Stimulated activated CD4-positive, alpha-beta T cell treated with anti-CD3 and anti-CD28 coated beads, TNF-alpha, amount 100 ng/mL, for 24 hours (primary cell): ENCODE measurements at places on chromosomes 16 and 17.

DNA sequence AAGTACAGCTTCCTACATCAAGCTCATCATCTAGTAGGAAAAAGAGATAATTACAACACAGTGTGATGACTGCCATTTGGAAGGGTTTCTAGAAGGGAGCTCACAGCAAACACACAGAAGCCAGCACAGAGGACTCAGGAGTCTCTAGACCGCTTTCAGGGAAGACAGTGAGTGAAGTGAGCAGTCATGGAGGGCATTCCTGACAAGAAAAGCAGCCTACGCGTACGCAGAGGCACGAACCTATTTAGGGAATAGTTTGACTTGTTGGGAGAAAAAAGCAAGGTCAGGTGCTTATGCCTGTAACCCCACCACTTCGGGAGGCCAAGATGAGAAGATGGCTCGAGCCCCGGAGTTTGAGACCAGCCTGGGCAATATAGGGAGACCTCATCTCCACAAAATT lies 8.4 kb upstream of the HASPIN start:
- DNase-seq: no peak

- DNase-seq: no peak
These were observed 52.8 kb downstream of the GSG1L start for GRCh38 chr16:28010671-28011070.

DNA sequence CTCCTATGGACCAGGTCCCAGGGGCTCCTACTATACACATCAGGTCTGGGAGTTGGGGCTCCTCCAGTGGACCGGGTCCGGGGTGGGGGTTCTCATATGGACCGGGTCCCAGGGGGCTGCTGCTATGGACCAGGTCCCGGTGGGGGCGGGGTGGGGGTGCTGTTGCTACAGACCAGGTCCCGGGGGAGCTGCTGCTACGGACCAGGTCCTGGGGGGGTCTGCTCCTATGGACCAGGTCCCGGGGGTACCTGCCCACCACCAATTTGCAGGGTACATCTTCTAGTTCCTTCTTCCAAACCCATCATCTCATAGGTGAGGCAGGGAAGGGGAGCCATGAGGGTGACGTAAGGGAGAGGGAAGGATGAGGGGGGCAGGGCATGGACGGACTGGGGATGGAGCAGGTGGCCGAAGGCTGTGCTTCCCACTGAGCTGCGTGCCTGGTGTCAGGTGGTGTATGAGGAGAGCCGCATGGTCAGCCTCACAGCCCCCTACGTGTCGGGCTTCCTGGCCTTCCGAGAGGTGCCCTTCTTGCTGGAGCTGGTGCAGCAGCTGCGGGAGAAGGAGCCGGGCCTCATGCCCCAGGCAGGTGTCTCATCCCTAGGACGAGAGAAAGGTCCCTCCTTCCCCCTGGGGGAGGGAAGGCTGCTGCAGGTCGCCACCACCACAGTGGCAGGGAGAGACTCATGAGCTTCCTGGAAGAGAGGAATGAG lies 6.6 kb downstream of the ENDOV start:
- DNase-seq: no peak

DNA sequence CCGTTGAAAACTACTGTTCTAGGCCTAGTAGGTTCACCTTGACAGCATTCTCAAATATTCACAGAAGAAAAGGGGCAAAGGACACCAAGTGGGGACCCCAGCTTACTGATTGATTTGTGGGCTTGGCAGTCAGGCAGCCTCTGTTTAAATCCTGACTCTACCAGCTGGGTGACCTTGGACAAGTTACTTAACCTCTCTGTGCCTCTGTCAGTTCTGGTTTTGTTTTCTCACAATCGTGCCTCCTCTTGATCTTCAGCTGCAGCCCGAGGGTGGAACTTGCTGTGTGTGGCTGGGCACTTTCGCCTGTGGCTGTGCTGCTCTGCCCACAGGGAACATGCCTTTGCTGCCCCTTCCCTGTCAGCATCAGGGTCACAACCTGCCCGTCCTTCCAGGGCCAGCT lies 17.8 kb downstream of the RAP1GAP2 start:
- no peak for DNase-seq

- no peak for DNase-seq
These were observed 141.9 kb upstream of the CDH5 start for GRCh38 chr16:66224626-66225025.

DNA sequence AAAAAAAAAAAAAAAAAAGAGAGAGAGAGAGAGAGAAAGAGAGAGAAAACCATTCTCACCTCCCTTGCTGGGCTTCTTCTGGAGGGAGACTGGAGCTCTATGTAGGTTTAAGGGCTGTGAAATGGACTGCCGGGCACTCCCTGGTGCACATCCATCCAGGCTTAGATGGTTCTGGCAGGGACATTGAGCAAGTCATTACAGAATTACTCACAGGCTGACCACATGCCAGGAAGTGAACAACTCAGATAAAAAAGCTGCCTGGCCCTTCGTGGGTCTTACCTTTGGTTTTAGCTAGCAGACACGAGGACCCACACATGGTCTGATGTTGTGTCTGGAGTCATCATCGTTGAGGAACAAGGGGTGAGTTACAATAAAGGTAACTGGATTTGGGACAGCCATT lies 847.4 kb upstream of the EEF2KMT start:
- no peak for DNase-seq
